ENCODE measurements at places on chromosomes 6 and 20.

GRCh38 chr6:105300090-105300489 lies 102.8 kb downstream of the PREP start:
- DNase-seq, result no peak

- no peak for DNase-seq
These were observed 12.8 kb downstream of the STK4 start for GRCh38 chr20:44979090-44979621.

GRCh38 chr6:161745128-161745527 lies 471.3 kb upstream of the AGPAT4 start:
- no peak for DNase-seq

GRCh38 chr6:22949967-22950366 lies 380.6 kb downstream of the HDGFL1 start:
- no peak for DNase-seq

All from left ventricle myocardium superior (tissue), 1 donor.